ENCODE measurements at places on chromosomes 4 and X.

- no peak for DNase-seq
Measured at GRCh38 chr4:3122081-3122563, 47.6 kb downstream of the HTT start.

- DNase-seq: no peak
Measured at GRCh38 chrX:128883650-128884049, 639.6 kb downstream of the SMARCA1 start.

DNA sequence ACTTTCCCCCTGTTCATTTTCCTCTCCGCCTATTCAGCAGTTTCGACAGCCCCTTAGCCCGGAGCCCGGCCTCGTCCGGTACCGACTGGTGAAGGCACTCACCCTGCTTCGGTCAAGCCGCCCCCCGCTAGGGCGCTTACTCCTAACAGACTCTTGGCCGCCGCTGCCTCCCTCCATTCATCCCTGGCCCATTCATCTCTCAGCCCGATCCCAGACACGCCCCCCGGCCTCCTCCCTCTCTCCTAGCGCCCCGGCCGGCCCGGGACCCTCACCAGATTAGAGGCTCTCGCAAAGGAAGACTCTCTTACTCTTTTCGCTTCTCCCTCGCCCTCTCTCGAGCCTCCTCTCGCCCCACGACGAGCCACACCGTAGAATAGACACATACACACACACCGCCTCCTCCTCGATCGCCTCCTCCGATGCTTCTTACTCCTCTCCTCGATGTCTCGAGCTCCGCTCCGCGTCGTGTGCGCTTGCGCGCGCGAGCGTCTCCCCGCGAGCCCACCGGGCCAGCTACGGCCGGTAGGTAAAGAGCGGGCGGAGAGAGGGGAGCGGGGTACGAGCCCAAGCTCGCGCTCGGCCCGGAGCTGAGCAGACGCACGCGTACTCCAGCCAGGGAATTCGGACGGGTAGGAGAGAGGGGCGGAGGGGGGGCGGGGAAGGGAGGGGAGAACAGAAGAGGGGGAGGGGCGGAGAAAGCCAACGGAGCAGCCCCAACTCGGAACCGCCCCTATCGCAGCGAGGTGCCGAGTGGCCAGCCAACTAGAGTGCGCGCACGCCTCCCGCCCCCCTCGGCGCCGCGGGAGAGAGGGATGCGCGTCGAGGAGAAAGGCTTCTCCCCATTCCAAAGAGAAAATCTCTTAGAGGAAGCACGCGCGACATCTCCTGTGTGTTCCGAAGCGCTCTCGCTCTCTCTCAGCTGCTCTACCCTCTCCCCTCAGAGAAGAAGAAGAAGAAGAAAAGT is at the start of gene WNK3:
Gene WNK3 (minus strand): TSS at position 633 of the 964 bp plus-strand sequence.
- peak; percentile 38 for DNase-seq

- DNase-seq: no peak
Measured at GRCh38 chr4:64251781-64252180, 157.5 kb downstream of the TECRL start.

DNA sequence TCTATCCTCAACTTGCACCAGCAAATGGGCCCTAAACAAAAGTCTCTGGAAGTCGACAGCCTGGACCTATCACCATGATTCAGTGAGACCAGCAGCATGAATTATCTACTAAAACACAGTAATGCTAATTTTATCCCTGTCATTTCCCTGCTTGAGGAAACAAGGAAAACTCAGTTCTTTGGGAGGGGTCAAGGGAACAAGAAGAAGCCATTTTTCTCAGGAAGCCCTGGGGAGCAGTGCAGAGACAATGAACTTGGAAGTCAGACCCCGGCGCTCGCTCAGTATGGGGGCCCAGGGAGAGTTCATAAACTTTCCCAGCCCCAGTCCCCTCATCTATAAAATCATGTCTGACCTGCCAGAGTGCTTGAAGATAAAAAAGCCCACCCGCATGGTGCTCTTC is 50.4 kb downstream of the DCTD start:
- no peak for DNase-seq

- no peak for DNase-seq
Measured at GRCh38 chr4:6471307-6472007, 957 bp downstream of the PPP2R2C start.

DNA sequence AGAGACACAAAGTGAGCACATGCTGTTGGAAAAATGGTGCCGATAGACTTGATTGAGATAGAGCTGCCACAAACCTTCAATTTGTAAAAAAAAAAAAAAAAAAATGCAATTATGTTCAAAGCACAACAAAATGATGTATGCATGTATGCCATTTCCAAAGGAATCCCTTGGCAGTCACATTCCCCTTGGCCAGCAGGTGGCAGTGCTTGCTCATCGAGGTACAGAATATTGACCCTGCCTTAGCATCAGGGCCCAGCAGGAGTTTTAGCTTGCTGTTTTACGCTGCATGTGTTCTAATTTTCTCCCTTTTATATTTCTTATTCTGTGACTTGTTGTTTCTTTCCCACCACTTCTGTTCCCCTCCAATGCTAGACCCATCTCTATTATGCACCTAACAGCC is 34.5 kb upstream of the CYBB start:
- peak; percentile 57 for DNase-seq

DNA sequence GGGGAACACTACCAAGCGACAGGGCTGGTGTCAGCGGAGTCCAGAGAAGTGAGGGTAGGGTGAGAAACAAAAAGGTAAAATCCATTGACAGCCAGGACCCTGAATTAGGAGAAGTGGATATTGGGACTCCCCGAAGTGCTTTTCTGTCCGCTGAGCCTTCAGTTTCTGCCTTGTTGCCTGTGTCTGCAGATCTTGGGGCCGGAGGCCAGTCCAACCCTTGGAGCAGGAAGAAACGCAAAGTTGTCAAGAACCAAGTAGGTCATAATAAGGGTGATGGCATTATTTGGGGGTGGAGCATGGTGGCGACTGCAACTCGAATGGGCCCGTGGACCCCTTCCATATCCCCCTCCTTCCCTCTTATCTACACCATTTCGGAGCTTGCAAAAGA is 1.0 kb downstream of the ARMCX1 start:
- DNase-seq: no peak

- DNase-seq: no peak
Measured at GRCh38 chrX:100895365-100896075, 21.4 kb upstream of the NOX1 start.

- DNase-seq: no peak
Measured at GRCh38 chr4:154417373-154417673, 74.3 kb downstream of the DCHS2 start.

GRCh38 chr4:77025643-77026321 is 50.0 kb downstream of the CCNI start:
- DNase-seq: no peak

- DNase-seq: no peak
Measured at GRCh38 chr4:153877898-153878297, 89.0 kb upstream of the SFRP2 start.

- no peak for DNase-seq
Measured at GRCh38 chrX:136228839-136229207, 22.4 kb downstream of the MAP7D3 start.

DNA sequence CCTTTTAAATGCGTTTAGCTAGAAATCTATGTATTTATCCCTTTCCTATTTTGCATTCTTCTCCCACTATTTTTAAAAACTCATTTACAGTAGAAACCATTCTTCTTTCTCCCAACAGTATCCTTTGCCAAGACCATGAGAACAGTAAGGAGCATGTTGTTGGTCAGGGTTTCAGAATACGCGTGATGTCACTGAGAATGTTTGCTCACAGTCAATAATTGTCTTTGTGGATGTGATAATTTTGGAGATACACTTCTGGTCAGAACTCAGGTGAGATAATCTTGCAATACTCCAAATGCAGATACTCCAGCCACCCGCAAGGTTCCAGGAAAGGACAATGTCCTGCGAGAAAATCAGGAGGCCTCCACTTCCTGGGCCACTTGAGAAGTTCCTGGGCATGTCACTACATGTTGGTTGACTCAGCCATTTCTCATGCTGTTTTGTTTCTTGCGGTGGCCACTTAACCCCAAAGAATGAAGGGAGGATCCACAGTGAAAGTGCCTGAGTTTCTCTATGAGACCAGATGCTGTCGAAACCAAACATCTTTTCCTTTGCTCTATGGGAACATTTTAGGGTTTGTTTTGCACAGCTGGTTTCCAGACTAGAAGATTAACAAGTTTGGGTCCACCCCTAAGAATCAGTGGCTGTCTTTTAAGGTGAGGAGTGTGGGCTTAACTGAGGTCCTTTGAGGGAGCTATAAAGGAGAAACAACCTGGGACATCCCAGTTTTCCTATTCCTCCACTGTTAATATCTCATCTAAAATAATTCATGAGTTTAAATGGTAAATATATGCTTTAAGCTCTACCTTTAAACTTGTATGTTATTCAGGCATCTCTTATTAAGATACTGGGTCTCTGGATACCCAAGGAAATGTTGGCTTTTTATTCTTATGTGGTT is 116.0 kb downstream of the SOWAHB start:
- DNase-seq: no peak

- DNase-seq: no peak
Measured at GRCh38 chr4:158588285-158588684, 66.6 kb downstream of the RXFP1 start.

DNA sequence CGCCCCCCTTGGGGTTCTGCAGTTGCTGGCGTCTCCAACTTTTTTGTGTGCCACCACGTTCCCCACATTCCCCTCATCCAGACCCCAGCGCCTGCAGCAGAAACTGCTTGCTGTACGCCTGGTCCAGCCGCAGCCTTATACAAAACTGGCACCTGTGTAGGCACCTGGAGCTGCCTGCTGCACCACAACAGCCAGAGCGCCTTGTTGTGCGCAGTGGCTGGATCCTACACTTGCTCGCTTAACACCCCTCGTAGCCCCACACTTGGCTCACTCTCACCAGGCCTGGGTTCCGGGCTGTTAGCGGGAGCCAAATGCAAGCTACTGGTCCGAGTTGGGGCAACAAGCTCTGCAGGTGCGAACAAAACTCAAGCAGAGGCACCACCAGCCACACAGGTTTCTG is 136.8 kb downstream of the TECRL start:
- DNase-seq: no peak

DNA sequence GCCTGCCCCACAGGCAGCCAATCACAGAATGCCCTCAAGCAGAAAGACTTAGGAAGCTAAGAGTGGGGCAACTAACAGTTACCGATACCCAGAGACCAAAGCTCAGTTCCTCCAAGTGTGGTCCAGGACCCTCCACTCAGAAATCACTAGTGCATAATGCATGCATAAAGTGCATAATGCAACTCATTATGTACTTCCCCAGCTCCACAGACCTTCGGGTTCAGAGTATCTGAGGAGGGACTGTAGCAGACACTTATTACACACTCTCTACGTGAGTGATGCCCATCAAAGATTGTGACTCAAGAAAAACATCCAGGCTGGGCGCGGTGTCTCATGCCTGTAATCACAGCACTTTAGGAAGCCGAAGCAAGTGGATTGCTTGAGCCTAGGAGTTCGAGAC is 328.0 kb downstream of the BCOR start:
- DNase-seq: no peak

GRCh38 chr4:73944061-73944875 is 37.6 kb downstream of the PF4 start:
- no peak for DNase-seq

DNA sequence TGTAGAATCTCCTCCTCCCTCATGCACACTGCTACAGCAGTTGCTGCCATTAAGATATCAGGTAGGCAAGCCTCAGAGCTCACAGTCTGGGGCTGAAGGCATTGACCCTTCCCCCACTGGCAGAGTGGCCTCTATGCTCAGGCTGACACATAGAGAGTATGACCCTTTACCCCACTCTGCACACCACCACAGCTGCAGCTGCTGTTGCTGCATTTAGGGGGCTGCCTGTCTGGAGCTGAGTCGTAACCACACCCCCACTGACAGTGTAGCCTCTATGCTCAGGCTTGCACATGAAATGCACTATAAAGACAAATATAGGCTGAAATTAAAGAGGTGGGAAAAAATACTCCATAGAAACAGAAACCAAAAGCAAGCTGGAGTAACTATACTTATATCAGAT is 289.3 kb upstream of the PABPC4L start:
- DNase-seq: no peak

All from stimulated activated CD4-positive, alpha-beta T cell treated with anti-CD3 and anti-CD28 coated beads, Interleukin-1b, Interleukin-23, amount 100 ng/mL, for 24 hours (primary cell).